ENCODE measurements at places on chromosomes 13 and 19.
A peak's percentile ranks its signal among the peaks of the same experiment; 100 is the strongest.

- no peak for DNase-seq
These were observed 45.2 kb upstream of the HMGB1 start for GRCh38 chr13:30510811-30511371.

- DNase-seq = no peak
These were observed 946.3 kb upstream of the PCDH9 start for GRCh38 chr13:68176475-68176874.

- DNase-seq = no peak
These were observed 135.7 kb downstream of the MIPEP start for GRCh38 chr13:23753458-23753857.

- no peak for DNase-seq
These were observed 2480.7 kb upstream of the PCDH20 start for GRCh38 chr13:63896321-63896720.

GRCh38 chr13:112970552-112971287 lies 1.7 kb downstream of the MCF2L start:
- no peak for DNase-seq

GRCh38 chr13:54884682-54885081 lies 1856.1 kb downstream of the OLFM4 start:
- DNase-seq = no peak

- DNase-seq = no peak
These were observed 1.1 kb downstream of the CNOT3 start for GRCh38 chr19:54138489-54139256.

- DNase-seq = no peak
These were observed 127.1 kb downstream of the STOML3 start for GRCh38 chr13:38863536-38863935.

GRCh38 chr19:10828981-10829821 lies 6.8 kb downstream of the TMED1 start:
- no peak for DNase-seq

DNA sequence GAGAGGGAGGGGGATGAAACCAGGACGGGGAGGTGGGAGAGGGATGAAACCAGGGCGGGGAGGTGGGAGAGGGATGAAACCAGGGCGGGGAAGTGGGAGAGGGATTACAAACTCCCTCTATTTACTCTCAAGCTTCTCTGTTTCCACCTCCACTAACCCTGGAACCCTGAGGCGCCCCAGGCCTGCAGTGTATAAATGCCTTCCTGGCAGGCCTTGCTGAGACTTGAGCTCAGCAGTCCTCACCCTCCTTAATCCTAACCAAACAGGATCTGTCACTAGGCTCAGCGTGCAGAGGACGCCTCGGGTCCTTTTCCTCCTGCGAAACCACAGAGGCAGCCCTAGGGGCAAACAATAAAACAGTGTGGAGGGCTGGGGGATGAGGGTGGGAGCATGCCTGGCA lies 32.1 kb upstream of the OR1M1 start:
- no peak for DNase-seq

GRCh38 chr13:97974773-97975172 lies 21.3 kb downstream of the IPO5 start:
- DNase-seq = no peak

- no peak for DNase-seq
These were observed 551 bp downstream of the FZR1 start for GRCh38 chr19:3506384-3507340.

GRCh38 chr13:32932376-32932775 lies 83.8 kb upstream of the KL start:
- no peak for DNase-seq

DNA sequence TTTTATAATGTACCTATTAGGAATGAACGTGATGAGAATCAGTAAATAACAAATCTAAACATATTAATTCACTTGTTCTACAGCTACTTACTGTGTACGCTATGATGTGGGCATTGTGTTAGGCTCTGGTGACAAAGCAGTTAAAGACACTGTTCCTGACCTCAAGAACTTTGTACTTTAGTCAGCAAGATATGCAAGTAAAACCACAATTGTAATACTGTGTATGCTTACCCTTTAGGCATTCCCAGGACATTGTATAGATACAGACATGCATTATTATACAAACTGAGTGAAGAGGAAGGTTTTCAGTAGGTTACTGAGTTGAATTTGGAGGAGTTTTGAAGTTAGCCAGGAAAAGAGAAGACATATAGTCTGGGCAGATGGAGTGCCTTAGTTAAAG lies 435.8 kb downstream of the HS6ST3 start:
- DNase-seq = no peak

GRCh38 chr19:9705836-9706235 lies 30.9 kb upstream of the ZNF562 start:
- no peak for DNase-seq

DNA sequence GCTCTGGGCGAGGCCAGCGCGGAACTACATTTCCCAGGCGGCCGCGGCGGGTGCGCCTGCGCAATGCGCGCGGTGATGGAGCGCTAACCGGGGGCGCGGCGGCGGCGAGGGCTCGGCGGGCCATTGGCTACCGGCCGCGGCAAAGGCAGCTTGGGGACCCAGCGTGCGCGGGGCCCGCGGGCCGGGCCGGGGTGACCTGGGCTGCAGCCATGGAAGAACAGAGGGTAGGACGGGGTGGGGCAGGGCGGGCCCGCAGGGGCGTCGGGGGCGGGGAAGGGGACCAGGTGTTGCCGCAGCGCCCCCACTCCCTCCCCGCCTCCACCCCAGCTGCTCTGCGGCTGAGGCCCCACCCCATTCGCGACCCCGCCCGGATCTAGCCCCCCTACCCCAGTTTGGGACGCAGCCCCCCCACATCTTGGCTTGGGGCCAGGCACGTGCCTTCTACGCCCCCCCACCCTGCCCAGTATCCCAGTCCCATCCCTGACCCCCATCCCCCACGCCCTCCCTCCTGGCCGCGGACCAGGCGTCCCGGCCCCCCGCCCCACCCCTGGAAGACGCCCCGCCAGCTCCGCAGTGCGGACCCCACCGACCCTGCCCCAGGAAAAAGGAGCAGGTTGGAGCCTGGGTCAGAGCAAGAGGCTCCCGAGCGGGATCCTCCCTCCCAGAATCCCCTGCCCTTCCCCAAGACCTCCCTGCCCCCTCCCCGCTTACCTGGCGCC lies at the start of gene FSD1:
FSD1 (plus strand) TSS at position 61 of the 719 bp plus-strand sequence; CDS start at position 210, 149 bp downstream.
- DNase-seq = peak; percentile 40

GRCh38 chr13:109789262-109789661 lies 2.9 kb upstream of the IRS2 start:
- no peak for DNase-seq

- peak; percentile 48 for DNase-seq
These were observed 261 bp downstream of the FARP1 start for GRCh38 chr13:98143157-98143553.

DNA sequence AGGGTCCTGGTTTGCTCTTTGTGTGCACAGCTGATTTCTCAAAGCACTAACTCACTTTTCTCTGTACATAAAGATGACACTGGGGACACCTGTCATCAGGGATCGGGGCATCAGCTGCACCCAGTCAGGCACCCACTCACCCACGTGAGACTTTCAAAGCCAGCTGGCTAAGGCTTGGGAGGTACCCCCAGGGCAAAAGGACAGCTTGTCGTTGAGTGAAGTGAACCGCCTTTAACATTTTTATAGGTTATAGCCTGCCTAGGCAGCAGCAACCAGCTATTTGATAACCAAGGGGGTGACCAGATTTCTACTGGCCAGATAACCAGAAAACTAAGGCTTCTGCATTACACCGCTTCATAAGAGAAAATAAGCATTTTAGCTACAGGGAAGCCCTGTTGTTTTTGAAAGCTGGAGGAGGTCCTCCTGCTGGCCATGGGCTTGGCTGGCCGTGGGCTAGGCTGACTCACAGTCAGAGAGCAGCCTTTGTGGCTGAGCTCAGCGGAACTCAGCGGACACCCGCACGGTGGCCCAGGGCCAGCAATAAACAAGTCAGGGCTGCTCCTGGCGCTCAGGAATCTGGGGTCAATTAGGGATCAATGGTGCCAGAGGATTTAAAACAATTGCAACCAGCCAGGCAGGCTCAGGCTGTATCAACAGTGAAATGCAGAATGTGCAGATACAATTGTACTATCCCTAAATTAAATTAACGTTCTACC lies 57.1 kb downstream of the ALOX5AP start:
- DNase-seq = peak; percentile 47

- DNase-seq = no peak
These were observed 3.9 kb upstream of the NCAN start for GRCh38 chr19:19207637-19208572.

DNA sequence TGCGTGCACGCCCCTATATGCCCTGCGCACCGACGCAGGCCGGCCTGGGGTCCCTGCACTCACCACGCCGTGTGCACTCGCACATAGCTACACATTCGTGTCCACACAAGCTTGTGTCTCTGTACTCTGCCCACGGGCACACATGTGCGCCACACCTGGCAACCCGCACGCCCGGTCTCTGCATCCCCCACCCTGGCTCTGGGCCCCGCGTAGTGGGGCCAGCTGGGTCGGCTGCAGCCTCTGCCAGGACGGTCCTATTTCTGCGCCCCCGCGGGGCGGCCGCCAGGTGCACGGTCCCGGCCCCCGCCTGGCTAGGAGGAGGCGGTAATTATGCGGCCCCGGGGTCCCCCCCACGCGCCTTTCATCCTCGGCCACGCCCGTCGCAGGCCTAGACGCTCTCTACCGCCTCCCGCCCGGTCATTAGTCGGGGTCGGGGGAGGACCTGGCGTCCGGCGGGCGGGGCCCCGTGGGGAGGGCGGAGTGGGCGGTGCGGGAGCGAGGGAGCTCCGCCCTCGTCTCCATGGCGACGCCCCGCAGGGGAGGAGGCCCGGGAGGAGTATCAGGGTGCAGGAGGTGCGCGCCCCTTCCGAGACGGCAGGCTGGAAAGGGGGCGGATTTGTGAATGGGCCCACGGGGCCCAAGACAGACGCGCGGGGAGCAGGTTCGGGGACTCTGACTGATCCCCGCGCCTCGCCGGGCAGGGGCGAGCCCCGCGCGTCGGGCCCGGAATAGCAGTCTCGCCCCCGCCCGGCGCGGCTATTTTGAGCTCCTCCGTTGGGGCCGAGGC lies 2.8 kb upstream of the CIRBP start:
- no peak for DNase-seq

DNA sequence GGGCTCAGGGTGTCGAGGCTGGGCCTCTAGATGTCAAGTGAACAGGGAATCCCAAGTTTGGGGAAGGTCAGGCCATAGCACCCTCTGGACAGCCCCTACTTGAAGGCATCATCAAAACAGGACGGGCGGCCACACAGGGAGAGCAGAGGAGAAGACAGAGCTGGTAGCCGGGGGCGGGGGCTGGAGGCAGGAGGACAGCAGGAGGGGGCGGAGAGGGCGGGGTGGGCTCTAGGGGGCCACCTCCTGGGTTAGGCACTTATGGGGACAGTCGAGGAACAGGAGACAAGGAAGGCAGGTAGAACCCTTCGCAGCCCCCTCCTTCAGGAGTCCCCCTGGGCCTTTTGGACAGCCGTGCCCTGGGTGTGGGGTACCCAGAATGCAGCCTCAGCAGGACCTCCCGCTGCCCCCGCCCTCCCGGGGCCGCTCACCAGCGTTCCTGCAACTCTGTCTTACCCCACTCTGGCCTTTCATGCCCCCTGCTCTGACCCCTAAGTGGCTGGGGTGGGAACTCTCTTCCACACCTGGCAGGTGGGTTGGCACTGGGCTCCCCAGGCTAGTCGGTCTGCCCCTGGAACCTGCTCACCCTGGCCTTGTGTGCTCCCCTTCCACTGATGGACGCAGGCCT lies 5.8 kb downstream of the SSBP4 start:
- no peak for DNase-seq

DNA sequence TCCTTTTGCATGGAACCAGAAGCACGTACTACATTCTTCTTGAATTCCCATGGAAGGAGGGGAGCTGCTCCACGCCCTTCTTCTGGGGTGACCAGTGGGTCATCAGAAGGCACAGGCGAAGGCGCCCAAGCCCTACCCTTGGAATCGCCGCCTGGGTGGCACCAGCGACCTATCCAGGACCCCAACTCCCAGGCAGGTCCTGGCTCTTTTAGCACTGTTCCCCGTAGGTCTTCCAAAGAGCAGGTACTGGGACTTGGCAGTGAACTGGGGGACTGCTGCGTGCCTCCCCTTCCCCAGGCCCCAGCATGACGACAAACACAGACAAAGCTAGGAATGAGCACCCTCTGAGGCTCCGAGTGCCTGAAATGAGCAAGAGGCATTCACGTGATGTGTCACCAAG lies 45.0 kb downstream of the CEBPG start:
- DNase-seq = no peak

GRCh38 chr19:6394831-6395230 lies 1.9 kb upstream of the GTF2F1 start:
- DNase-seq = no peak

- DNase-seq = no peak
These were observed 313.4 kb upstream of the DACH1 start for GRCh38 chr13:72180253-72180952.

DNA sequence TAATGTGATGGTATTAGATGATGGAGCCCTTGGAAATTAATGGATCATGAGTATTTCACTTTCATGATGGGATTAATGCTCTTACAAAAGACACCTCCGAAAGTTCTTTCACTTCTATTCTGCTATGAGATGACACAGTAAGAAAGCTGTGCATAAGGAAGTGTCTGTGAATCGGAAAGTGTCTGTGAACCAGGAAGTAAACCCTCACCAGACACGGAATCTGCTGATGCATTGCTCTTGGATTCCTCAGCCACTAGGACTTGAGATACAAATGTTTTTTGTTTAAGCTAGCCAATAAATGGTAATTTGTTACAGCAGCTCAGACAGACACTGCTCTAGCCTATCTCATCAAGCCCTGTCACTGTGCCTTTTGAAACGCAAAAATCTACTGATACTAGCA lies 440.4 kb upstream of the PRR20A start:
- no peak for DNase-seq

DNA sequence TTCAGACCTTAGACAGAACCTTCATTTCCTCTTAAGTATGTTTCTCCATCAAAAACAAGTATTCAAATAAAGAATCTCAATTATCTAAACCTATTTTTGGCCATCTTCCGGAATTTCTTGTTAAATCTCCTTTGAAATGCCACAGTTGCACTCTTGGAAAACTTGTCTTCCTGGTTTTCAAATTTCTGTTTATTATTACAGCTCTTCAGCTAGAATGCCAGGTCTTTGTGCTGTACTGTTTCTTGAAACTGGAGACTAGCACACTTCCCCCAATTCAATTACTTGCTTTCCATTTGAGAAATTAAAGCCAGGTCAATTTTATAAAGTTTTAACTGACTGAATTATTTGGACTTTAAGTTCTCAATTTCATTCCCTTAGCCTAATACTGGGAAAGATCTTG lies 10.2 kb downstream of the KCNRG start:
- DNase-seq = no peak

GRCh38 chr19:54480051-54480450 lies 7.0 kb upstream of the CDC42EP5 start:
- no peak for DNase-seq

- DNase-seq = no peak
These were observed 469.8 kb downstream of the DCT start for GRCh38 chr13:94009701-94010100.

GRCh38 chr19:49427855-49428546 lies 2.8 kb downstream of the GFY start:
- DNase-seq = no peak

GRCh38 chr19:54133312-54133956 lies 4.1 kb upstream of the CNOT3 start:
- no peak for DNase-seq

- no peak for DNase-seq
These were observed 14.4 kb downstream of the NFKBID start for GRCh38 chr19:35885904-35886303.

- DNase-seq = no peak
These were observed 121.9 kb upstream of the TMTC4 start for GRCh38 chr13:100796463-100796862.

- DNase-seq = no peak
These were observed 28.7 kb downstream of the TMEM161A start for GRCh38 chr19:19109601-19110000.

GRCh38 chr19:45297674-45298073 lies 25.0 kb downstream of the CKM start:
- DNase-seq = no peak

GRCh38 chr19:46351241-46352041 lies 4.6 kb downstream of the PPP5C start:
- DNase-seq = no peak
